ENCODE measurements at places on chromosomes 13 and 19.

DNA sequence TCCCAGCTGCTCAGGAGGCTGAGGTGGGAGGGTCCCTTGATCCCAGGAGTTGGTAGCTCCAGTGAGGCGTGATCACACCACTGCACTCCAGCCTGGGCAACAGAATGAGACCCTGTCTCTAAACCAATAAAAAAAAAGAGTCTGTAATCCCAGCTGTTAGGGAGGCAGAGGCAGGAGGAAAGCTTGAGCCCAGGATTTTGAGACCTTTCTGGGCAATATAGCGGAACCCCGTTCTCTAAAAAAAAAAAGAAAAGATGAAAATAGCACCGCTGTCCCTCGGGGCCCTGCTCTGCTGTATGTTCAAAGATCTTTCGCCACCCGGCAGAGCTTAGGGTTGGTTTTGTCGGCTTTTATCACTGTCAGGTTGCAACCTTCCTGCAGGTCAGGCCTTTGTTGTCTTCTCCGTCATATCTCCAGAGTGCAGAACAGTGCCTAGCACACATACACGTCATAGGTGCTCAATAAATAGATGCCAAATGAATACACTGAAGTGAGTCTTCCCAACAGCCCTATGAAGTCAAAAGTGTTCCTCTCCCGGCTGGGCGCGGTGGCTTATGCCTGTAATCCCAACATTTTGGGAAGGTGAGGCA is 13.4 kb upstream of the BCAM start:
- DNase-seq: no peak

- no peak for DNase-seq
Observed at GRCh38 chr19:2359992-2360685, at the start of gene TMPRSS9. TSS of gene TMPRSS9 (plus strand) at chr19:2360265. CDS start at chr19:2389786, 29,521 bp downstream.

- no peak for DNase-seq
Observed at GRCh38 chr19:47719047-47719859, 6.0 kb downstream of the EHD2 start.

DNA sequence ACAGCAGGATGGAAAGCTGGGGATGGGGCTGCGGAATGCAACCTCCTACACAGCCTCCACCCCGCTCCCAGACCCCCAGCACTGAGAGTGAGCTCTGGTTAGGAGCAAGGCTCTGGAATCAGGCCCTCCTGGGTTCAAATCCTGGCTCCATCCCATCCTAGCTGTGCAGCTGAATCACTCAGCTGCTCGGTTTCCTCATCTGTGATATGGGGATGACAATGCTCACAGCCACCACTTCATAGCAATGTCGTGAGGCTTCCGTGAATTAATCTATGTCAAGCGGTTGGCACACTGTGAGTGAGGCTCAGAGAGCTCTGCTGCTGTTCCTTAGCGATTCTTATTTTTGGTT is 538 bp downstream of the ACP7 start:
- no peak for DNase-seq

DNA sequence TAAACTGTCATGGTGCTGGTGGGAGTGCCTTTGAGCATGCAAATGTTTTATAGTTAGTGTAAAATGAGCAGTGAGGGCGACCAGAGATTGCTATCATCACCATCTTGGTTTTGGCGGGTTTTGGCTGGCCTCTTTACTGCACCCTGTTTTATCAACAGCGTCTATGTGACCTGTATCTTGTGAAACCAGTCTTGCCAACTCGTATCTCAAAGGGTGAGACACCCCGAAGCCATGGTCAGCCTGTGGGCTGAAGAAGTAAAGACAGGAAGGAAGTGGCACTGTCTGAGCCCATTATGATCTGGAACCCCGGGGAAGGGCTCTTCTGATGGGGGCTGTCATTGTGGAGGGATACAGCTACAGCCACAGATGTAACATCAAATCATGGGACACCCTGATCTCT is 81.5 kb upstream of the FAM216B start:
- no peak for DNase-seq
